ENCODE measurements at places on chromosomes 7 and 10.

- DNase-seq, result no peak
- H3K27ac ChIP-seq, result no peak overlapping the region
- H3K4me1 ChIP-seq, result no peaks in the 10 kb centered on the region
Measured at GRCh38 chr7:2873686-2874551, 29.8 kb upstream of the GNA12 start.

DNA sequence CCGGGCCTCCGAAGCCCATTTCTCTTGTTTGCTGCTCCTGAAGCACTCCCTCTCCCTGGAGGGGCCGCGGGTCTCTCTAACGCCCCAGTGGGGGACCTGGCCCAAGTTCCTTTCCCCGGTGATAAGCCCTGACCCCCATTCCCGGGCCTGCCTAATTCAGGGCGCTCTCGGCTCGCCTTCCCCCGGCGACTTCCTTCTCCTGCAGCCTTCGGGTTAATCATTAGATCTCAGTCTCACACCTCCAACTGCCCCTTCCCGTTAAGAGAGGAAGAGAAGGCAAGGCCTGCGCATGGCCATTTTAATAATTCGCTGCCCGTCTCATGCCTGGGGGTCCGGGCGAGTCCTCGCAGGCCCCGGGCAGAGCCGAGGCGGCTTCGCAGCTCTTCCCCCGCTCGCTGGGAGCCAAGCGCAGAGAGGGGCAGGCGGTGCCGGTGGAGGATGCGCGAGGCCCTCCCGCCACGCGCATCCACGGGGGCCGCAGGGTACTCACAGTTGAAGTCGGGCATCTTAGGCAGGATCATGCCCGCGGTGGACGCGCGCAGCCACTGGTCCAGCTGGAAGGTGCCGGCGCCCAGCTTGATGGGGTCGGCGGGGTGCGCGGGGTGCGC is 1.2 kb downstream of the MNX1 start:
- H3K36me3 ChIP-seq, result no peaks in the 10 kb centered on the region
- H3K4me3 ChIP-seq, result peak overlapping the region; percentile 17
- peaks cover 35% of the 10 kb centered on the region for H3K4me1 ChIP-seq
- peaks cover 21% of the 10 kb centered on the region for H3K27me3 ChIP-seq
- H3K27ac ChIP-seq, result no peak overlapping the region
- DNase-seq, result no peak

DNA sequence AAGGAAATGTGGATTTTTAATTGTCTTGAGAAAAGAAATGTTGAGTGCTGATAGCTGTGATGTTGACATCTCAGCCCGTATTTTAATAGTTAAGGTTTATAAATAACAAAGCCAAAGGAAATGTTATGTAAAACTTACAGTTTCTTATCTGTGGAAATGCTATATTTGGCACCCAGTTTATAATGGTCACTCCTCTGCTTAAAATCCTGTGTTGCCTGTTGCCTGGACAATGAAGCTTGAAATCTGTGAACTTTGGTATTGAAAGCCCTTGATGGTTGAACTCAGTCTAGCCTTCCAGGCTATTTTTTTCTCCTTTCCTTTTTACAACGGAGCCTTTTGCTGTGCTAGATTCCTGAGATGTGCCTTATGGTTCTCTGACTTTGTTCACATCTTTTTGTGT is 46.5 kb downstream of the MCU start:
- H3K27me3 ChIP-seq, result no peaks in the 10 kb centered on the region
- DNase-seq, result no peak
- H3K4me3 ChIP-seq, result peak overlapping the region; percentile 46
- H3K4me1 ChIP-seq, result peaks cover 56% of the 10 kb centered on the region

GRCh38 chr10:58319599-58319998 is 15.2 kb upstream of the UBE2D1 start:
- no peak overlapping the region for H3K27ac ChIP-seq
- H3K36me3 ChIP-seq, result no peaks in the 10 kb centered on the region
- no peaks in the 10 kb centered on the region for H3K27me3 ChIP-seq
- no peak for DNase-seq
- H3K4me1 ChIP-seq, result no peaks in the 10 kb centered on the region

GRCh38 chr10:43199684-43200537 is 61.7 kb downstream of the CSGALNACT2 start:
- H3K4me1 ChIP-seq, result no peaks in the 10 kb centered on the region
- no peaks in the 10 kb centered on the region for H3K27me3 ChIP-seq
- no peak for DNase-seq
- no peak overlapping the region for H3K27ac ChIP-seq

- no peaks in the 10 kb centered on the region for H3K36me3 ChIP-seq
- no peaks in the 10 kb centered on the region for H3K4me1 ChIP-seq
- no peaks in the 10 kb centered on the region for H3K27me3 ChIP-seq
Measured at GRCh38 chr10:44460416-44460815, 75.5 kb upstream of the CXCL12 start.

DNA sequence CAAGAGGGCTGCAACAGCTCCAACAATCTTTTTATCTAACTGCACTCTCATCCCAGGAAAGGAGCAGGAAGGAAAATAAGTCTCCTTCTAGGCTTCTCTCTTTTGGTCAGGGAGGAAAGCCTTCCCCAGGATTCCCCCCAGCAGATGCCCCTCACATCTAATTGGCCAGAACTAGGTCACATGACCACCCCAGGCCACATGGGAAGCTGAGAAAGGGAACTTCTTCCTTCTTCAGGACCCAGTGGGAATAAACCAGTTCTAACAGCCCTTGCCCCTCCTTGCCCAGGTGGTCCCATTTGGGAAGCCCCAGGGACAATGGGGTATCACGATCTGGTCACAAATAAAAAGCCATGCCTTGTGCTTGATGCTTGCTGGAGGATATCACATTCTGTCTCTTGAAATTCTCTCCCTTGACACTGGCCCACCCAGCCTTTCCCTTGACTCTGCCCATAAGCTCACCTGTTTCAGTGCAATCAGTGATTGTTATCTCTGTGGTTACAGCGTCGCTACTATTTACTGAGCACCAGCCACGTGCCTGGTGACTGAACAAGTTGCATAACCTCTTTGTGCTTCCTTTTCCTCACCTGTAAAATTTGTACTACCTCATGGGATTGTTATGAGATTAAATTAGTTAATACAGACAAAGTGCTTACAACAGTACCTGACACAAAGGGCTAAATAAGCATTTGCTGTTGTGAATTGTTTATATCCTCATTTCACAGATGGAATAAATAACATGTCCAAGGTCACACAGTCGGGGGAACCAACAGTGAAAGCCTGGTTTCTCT is 9.0 kb upstream of the TACR2 start:
- H3K4me3 ChIP-seq, result no peak overlapping the region
- H3K27me3 ChIP-seq, result no peaks in the 10 kb centered on the region
- H3K27ac ChIP-seq, result no peak overlapping the region
- no peaks in the 10 kb centered on the region for H3K4me1 ChIP-seq
- DNase-seq, result no peak
- H3K36me3 ChIP-seq, result no peaks in the 10 kb centered on the region

DNA sequence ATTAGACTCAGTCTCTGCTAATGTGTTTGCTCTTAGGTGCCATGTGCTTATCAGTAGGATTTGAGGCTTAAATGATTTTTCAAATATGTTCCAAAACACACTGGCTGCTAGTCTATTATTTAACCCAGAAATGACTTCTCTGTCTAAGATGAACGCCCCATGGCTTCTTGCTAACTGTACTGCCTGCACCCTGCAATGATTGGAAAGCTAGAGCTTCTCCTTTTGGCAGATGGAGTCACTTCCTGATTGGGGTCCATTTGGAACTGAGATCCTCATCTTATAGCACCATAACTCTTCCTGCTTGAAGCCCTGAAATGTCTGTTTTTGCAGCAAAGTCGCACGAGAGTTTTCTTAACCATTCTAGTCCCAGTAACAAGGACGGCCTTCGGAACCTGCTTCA is 186.5 kb upstream of the ADO start:
- H3K27me3 ChIP-seq, result no peaks in the 10 kb centered on the region
- H3K27ac ChIP-seq, result no peak overlapping the region
- no peaks in the 10 kb centered on the region for H3K4me1 ChIP-seq
- H3K36me3 ChIP-seq, result no peaks in the 10 kb centered on the region
- DNase-seq, result no peak
- no peak overlapping the region for H3K4me3 ChIP-seq

GRCh38 chr10:122646511-122647382 is 52.9 kb downstream of the C10orf120 start:
- H3K4me1 ChIP-seq, result no peaks in the 10 kb centered on the region
- no peaks in the 10 kb centered on the region for H3K27me3 ChIP-seq
- H3K27ac ChIP-seq, result no peak overlapping the region
- DNase-seq, result no peak
- H3K4me3 ChIP-seq, result no peak overlapping the region

- H3K27me3 ChIP-seq, result no peaks in the 10 kb centered on the region
- H3K27ac ChIP-seq, result no peak overlapping the region
- H3K36me3 ChIP-seq, result no peaks in the 10 kb centered on the region
- no peak for DNase-seq
Measured at GRCh38 chr7:618539-619367, 99.1 kb upstream of the PDGFA start.

- no peak overlapping the region for H3K27ac ChIP-seq
- H3K36me3 ChIP-seq, result no peaks in the 10 kb centered on the region
- H3K4me3 ChIP-seq, result no peak overlapping the region
- H3K4me1 ChIP-seq, result no peaks in the 10 kb centered on the region
Measured at GRCh38 chr7:155198901-155199845, 98.5 kb upstream of the INSIG1 start.

DNA sequence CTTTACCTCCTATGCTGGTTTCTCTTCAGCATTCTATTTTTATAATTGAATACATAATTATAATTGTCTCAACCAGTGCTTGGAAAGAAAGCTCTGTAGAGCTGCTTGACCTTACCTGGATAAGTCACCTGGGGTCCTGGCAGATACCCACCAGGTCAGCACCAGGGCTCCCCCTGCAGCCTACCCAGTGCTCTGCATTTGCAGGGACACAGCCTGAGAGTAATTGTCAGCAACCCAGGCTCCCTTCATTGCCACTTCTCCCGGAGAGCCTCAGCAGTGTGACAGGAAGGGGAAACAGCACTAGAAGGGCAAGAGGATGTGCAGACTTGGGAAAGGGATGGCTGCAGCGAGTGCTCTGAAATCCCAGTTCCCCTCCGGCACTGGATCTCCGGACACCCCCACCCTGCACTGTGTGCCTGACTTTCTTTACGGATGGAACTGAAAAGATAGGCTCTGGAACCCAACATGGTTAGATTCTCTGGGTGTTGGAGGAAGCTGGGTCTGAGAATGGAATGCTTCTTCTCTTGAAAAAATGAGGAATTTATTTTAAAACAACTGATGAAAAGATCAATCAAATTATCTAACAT is 11.4 kb upstream of the PAX4 start:
- H3K4me3 ChIP-seq, result no peak overlapping the region
- no peak overlapping the region for H3K27ac ChIP-seq
- no peaks in the 10 kb centered on the region for H3K36me3 ChIP-seq
- DNase-seq, result no peak
- H3K27me3 ChIP-seq, result no peaks in the 10 kb centered on the region

DNA sequence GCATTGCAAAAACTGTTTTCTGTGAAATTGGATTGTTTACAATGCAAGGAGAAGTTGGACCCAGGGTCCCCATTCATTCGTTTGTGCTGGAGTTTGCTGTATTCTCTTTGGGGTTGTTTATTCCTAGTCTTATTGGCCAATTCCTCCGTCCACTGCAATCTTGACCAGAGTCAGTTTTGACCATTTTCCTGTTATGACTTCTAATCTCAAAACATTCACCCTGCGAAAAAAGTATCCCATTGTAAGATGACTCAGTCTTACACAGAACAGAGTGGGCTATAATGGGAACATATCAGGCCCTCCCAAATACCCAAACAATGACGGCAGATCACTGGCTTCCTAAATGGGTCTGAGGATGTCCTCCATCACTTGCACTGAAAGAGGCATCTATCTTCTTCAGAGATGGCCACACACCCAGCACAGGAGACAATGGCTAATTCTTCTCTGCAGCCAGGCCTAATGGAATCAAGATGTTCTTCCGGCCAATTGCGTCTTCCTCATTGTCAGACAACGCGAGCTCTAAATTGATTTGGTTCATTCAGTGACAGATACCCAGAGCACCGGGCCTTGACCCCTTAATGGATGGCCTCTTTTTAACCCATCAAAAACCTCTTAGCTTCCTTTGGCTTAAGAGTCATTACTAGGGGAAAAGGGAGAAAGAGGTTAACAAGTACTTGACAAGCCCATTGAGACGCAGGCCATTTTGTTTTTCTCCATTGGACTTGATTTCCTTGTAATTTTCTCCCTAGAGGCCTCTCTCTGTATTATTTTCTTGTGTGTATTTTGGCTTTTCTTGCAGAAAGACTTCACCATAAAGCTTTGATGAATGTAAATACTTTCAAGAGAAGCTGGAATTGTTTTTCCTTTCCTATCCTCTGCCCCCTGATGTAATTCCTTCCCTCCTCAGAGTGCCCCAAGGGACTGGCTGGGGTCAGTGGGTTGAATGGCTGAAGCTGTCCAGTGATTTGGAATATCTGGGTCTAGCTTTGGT is 129.6 kb downstream of the PRPF18 start:
- no peak overlapping the region for H3K4me3 ChIP-seq
- H3K36me3 ChIP-seq, result no peaks in the 10 kb centered on the region
- H3K4me1 ChIP-seq, result peaks cover 10% of the 10 kb centered on the region
- no peak for DNase-seq
- H3K27me3 ChIP-seq, result no peaks in the 10 kb centered on the region

DNA sequence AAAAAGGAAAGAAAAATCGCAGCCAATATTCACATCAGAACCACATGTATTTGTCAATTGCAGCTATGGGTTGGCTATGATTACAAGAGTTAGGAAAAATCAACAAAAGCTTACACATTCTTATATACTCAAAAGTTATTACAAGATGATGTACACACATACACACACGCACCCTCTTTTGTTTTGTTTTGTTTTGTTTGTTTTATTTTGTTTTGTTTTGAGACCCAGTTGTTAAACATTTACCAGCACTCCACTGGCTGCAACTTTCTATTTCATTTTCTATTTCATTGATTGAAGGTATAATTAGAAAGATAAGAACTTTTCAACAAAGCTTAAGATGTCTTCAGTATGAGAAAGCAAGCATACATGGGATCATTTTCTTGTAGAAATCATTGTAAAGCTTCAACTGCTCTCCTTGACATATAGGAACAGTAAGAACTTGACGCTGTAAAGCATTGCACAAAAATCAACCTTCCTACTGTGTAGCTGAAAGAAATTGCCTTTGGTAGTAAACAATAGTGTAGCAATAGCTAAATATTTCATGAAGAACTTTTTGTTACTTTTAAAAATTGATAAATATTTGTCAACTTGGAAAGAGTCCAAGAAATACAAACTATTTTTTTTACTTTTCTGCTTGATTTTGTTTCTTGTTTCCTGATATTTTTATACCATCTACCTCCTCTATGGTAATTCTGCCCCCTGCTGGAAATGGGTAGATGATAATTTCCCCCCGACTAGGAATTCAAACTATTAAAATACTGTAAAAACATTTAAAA is 205.9 kb downstream of the MBL2 start:
- H3K4me1 ChIP-seq, result no peaks in the 10 kb centered on the region
- H3K27ac ChIP-seq, result no peak overlapping the region
- H3K36me3 ChIP-seq, result no peaks in the 10 kb centered on the region
- H3K4me3 ChIP-seq, result no peak overlapping the region
- no peak for DNase-seq

GRCh38 chr10:109647627-109648026 is 275.7 kb downstream of the XPNPEP1 start:
- no peak overlapping the region for H3K27ac ChIP-seq
- H3K4me1 ChIP-seq, result no peaks in the 10 kb centered on the region
- H3K27me3 ChIP-seq, result no peaks in the 10 kb centered on the region
- H3K36me3 ChIP-seq, result no peaks in the 10 kb centered on the region
- H3K4me3 ChIP-seq, result no peak overlapping the region

All from thoracic aorta (tissue), 2 donors.